ENCODE measurements at places on chromosomes 1 and 21.

DNA sequence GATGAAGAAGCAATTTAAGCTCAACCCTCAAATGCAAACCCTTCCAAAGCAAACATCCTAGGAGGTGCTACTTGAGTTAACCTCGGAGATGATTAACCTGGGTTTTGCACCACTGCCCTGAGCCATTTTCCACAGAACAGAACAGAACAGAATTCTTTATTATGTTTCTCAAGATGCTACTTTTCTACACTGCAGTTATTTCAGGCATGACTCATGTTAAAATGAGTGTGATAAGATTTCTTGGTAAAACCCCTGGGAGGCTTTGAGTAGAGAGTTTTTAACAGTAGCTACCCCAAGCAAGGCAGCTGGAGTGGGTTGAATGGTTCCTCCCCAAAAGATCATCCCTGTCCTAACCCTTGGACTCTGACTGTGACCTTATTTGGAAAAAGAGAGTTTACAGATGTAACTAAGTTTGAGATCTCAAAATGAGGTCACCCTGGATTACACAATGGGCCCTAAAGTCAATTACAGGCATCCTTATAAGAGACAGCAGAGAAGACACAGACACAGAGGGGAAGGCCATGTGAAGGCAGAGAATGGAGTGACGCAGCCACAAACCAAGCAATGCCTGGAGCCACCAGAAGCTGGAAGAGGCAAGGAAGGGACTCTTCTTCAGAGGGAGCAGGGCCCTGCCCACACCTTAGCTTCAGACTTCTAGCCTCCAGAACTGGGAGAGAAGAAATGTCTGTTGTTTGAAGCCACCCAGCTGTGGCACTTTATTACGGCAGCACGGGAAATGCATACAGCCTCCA, 153.4 kb downstream of the ETS2 start:
- no peak for DNase-seq

DNA sequence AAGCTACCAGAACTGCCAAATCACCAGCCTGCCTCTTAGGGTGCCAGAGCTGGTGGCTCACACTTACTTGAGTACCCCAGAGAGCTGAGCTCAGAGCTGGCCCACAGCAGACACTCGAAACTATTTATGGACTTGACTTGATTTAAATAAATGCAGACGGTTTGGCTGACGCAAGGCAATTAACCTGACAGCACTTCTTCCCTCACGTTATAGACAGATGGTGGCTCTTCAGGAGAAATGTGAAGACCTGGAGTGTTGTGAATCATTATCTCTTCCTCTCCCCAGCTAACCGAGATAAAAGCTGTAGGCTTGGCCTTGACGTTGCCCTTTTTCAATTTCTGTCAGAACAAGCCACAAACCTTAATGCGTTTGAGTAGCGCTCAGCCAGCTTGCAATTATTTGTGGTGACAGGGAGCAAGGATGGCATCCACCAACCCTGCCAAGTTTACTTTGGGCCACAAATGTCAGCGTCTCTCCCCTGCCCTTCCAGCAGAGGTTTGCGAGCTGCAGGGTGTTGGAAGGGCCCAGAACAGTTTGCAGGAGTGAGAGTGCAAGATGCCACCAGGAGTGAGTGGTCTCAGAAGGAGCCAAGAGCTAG, 34.0 kb upstream of the BCAR3 start:
- DNase-seq: no peak

- DNase-seq: no peak
These were observed 60.8 kb downstream of the TSEN15 start for GRCh38 chr1:184112176-184112948.

- no peak for DNase-seq
These were observed 197.8 kb downstream of the VAV3 start for GRCh38 chr1:107767156-107767582.

DNA sequence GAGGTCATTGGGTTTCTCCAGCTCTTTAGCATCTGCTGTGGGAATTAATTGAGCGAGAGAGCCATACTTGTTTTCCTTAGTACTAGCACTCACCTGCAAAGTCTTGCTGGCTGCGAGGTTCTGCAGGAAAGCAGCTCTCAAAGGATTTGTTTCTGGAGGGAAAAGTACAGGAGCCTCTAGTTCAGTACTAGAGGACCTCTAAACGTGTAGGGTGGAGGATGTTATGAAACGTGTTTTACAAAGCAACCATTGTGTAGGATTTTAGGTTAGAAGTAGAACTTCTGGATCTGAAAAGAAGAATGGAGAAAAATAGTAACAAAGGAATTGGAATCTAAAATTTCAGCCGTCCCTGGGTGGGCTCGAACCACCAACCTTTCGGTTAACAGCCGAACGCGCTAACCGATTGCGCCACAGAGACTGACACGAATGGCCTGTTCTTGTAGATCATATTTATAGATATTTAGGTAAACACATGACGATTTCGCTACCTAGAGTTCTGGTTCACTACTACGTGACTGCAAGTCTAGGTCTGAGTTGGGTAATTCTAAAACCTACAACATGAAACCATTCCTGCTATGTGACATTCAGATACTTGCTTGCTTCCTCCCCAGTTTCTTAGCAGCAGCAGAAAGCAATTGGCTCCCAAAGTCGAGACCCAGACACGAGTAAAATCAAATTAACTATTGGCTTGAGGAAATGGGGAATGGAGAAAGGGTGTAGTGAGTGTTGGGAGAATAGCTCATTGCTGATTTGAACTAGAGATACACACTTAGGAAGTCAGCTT, 60.2 kb upstream of the CFAP126 start:
- no peak for DNase-seq

GRCh38 chr21:43693981-43694380, 24.9 kb upstream of the PDXK start:
- no peak for DNase-seq

DNA sequence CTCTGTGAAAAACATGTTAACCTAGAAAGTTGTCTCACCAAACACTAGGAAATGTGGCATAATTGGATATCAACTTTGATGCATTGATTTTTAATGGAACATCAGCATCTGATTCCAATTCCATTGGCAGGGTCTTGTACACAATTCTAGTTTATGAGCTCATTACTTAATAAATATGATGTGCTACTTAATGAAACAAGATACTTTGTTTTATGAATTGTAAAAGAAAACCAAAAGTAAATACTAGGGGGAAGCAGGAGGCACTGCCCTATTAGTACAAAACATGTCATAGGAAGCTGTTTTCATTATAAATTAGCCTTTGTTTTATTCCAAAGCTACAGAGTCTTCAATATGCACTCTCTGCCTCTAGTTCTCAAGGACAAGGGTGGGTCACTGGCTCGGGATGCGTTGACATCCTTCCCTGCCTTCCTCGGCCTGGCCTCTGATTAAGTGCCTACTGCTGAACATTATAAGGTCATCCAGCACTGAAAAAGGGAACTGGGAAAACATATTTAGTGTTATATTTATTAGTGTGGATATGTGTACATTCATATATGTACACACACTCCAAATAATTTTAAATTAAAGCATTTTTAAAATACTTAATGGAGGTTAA, 185.2 kb downstream of the USH2A start:
- DNase-seq: no peak
